ENCODE measurements at places on chromosomes 4 and X.

- DNase-seq, result no peak
These were observed 207.0 kb downstream of the RRAGB start for GRCh38 chrX:55924574-55924973.

DNA sequence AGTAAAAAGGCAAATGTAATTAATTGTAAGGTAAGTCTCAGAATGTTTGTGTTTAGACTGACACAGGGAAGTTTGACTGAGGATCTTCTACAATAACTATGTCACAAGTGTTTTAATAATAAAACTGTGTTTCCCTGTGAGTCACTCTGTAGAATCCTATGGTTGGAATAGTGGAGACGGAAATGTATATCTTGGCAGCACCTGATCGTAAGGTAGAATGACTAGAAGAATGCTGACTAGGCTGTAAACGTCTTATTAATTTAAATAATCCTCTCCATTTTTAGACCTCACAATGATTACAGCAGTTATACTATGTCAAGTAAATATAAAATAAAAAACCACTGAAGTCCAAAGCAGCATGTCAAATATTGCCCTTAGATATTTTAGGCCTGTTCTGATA is 266.0 kb downstream of the CCSER1 start:
- no peak for DNase-seq

- no peak for DNase-seq
These were observed 333.0 kb downstream of the ADGRL3 start for GRCh38 chr4:61533140-61533539.

- DNase-seq, result no peak
These were observed 11.4 kb downstream of the RNF150 start for GRCh38 chr4:141121768-141122454.

DNA sequence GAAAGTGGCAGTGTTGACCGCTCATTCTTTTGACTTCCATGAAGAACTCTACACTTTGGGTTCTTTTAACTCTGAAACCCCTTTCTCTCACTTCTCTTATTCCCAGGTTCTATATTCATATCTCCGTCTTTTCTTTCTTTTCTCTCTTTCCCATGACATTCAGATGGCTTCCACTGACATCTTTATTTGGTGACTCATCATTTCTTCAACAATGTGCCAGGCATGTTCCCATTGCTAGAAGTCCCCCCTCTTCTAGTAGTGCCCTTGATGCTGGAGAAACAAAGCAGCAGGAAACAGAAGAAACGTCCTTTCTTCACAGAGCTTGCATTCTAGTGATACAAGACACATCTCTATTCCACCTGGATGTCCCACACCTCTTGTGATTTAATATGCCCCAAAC is 33.3 kb downstream of the PKD2 start:
- DNase-seq, result no peak

GRCh38 chrX:821327-822107 is 190.9 kb downstream of the SHOX start:
- no peak for DNase-seq

DNA sequence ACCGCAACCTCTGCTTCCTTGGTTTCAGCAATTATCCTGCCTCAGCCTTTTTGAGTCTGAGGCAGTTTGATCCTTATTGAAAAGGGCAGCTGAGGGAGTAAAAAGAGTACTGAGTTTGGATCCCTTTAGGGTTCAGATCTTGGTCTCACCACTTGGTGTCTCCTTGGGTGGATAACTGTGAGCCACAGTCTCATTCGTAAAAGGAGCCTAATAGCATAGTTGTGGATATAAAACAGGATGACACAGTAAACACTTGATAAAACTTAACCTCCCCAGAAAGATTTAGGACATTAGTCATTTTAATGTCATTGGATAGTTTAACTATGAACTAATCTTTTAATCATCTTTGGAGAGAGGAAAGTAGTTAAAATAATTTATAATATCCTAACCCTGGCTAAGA is 173.0 kb downstream of the ANK2 start:
- DNase-seq, result no peak

- DNase-seq, result no peak
These were observed 35.2 kb upstream of the AMBN start for GRCh38 chr4:70556856-70557255.

DNA sequence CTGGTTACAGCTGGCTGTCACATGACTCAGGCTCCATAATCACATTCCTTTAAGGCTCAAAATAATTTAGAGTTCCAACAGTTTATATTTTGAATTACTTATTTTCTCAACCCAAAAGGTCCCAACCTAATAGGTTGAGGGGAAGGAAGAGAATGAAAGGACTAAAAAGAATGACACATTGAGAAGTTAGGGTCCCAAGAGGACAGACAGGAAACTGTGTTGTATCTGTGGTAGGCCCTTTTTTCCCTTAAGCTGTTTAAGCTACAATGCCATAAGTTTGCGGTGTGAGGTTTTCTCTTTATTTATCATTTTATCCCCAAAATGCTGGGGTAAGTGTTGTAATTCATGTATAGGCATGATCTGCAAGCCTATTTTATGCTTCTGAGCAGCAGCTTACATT is 290.2 kb downstream of the ZNF674 start:
- no peak for DNase-seq

GRCh38 chr4:19689511-19689910 is 562.2 kb upstream of the SLIT2 start:
- no peak for DNase-seq

DNA sequence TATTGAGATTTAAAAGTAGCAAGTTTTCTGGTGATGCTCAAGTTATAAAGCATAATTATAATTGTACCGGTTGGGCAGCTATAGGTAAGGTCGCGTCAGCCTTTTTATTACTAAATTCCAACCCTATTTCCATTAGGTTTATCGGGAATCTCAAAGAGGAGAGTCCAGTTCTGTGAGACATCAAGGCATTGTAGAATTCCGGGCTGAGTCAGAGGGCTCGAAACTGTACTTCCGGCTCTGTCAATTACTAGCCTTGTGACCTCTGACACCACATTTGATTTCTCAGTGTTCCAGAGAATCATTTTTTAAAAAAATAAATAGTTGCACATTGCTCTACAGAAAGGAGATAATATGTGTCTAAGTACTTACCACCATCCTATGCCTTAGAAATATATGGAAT is 4.3 kb downstream of the IL1RAPL1 start:
- DNase-seq, result no peak

DNA sequence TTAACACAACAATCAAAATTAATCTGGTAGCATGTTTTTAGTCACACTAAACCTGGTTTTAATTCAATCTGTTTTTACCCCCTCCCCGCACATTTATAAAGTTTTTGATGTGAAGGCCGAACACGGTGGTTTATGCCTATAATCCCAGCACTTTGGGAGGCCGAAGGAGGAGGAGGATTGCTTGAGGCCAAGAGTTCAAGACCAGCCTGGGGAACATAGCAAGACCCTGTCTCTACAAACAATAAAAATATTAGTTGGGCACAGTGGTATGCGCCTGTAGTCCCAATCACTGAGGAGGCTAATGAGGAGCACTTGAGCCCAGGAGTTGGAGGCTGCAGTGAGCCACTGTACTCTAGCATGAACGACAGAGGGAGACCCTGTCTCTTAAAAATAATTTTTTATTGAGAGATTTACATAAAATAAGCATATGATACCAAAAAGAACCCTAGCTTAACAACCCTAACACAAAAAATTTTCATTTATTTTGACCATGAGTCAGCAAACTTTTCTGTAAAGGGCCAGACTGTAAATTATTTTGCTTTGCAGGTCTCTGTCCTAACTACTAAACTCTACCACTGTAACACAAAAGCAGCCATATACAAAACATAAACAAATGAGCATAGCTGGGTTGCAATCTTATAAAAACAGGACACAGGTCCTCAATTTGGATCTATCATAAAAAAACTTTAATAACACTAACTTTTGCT is 21.5 kb downstream of the HNRNPD start:
- DNase-seq, result no peak

GRCh38 chr4:150720973-150721518 is 139.1 kb downstream of the MAB21L2 start:
- no peak for DNase-seq

- no peak for DNase-seq
These were observed 50.3 kb downstream of the MAML3 start for GRCh38 chr4:140103676-140104075.

DNA sequence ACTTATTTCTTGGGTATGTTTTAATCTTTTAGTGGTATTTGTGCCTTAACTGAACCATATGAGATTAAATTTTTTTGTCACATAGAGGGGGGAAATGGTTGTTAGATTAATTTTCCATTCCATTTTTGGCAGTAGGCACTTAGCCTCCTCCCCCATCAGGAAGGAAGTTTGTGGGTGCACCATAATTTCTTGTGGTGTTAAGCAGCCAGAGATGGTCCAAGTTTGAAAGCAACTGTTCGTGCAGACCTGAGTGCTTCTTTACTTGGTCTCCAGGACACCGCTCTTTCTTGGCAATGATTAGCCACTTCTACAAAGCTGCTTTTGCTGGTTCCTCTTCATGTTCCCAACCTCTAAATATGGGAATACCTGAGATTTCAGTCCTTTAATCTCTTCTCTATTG is 92.7 kb upstream of the RPL34 start:
- peak; percentile 10 for DNase-seq

DNA sequence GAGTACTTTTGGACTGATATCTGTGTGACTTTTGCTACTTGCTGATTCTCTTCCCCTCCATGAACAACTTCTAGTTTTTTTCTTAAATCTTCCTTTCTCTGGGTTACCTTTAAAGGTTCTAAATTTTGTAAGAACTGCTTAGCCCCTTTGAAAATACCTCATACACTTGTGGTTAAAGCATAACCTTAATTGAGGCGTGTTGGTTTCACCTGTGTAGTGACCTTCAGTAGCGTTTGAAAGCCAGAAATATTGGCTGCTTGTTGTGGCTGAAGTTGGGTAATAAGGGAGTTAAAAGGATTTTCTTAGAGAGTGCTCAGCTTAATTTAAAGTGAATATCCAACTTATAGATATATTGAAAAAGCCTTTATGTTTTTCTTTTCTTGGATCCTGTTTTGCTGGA is 32.0 kb downstream of the MAGEC1 start:
- DNase-seq, result no peak

- DNase-seq, result no peak
These were observed 56.8 kb upstream of the EMCN start for GRCh38 chr4:100574607-100575006.

DNA sequence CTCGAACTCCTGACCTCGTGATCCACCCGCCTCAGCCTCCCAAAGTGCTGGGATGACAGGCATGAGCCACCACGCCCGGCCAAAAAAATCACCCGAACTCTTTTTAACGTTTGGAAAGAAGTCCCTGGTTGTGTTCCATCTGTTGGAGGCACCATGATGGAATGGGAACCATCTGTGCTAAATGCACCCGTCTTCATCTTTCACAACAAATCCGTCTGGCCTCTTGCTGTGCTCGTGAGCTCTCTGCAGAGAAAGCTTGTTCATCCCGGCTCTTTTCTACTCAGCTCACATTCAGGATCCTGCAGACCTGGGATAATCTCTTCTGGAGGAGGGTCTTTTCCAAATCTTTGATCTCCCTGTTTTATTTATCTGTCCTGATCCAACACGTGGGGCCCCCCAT is 188.8 kb downstream of the CRLF2 start:
- no peak for DNase-seq

- DNase-seq, result peak; percentile 21
These were observed 718.9 kb downstream of the ARAP2 start for GRCh38 chr4:35525192-35525978.

- no peak for DNase-seq
These were observed 317.5 kb upstream of the GRIA3 start for GRCh38 chrX:122866532-122866931.

GRCh38 chrX:153649915-153650782 is 3.1 kb downstream of the DUSP9 start:
- DNase-seq, result no peak

DNA sequence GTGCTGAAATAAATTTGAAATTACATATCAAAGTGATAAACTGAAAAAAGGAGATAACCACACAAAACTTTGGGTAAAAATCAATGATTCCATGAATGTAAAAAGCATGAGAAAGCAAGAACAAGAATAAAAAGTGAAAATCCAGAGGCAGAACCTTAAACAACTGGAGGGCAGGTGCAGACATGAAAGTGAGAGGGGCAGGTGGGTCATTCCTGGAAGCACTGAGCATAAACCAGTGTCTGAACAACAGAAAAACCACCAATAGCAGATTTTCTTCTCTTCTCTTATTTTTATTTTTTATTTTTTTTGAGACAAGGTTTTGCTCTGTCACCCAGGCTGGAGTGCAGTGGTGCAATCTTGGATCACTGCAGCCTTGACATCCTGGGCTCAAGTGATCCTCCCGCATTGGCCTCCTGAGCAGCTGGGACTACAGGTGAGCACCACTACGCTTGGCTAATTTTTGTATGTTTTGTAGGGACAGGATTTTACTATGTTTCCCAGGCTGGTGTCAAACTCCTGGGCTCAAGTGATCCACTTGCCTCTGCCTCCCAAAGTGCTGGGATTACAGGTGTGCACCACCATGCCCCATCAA is 46.8 kb upstream of the GPR78 start:
- DNase-seq, result no peak

- DNase-seq, result no peak
These were observed 19.5 kb upstream of the NFXL1 start for GRCh38 chr4:47933840-47934239.

DNA sequence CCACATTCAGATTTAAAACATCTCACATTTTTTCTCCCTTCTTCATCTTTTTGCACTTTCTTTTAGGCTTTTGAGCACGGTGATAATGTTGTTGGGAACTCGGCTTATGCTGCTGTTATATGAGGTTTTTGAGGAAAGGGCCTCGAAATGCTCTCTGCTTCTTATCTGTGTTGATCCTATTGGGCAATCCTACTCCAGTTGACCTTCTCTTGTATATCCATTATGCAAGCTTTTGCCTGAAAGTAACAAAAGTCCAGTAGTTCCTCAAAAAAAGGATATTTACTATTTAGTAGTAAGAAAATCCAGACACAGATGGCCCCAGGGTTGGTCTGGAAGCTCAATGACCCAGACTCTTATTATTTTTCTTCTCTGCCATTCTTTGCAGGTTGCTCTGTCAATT is 57.7 kb upstream of the SPANXB1 start:
- DNase-seq, result no peak

DNA sequence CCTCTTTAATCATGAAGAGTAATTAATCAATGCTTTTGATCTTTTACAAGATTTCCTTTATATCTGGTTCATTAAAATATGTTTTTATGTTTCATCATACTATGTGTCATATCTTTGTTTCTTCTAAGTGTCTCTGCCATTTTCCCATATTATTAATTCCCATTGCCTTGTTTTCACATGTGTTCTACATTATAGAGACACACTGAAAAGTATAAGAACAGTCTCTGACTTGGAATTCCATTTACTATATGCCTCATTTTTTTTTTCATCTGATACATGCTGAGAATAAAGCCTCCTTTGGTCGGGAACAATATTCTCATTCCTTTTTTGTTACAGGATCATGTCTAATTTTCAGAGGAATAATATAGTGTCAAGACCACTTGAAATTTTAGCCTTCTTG is 4.3 kb downstream of the BANK1 start:
- no peak for DNase-seq

DNA sequence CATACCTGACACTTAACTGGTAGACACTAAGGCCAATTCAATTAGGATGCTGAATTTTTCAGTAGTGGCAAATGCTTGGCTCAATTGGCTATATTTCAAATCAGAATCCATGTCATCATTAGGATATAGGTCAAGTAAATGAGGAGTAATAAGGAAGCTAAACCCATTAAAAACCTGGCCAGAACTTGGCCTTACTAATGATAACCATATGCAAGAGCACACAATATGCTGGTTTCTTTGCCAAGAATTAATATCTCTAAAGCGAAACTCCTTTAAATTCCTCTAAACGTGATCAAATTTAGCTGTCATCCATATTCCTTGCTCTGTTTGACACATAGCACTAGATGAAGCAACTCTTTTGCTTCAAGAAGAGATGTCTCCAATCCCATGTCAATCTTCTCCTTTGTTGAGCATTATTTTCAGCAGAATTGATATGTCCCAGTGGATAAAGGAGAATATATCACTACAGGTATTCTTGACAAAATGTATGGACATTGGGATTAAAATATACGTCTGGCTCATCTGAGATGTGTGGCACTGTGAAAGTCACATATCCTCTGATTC is 206.1 kb upstream of the ANKRD50 start:
- no peak for DNase-seq
